MV-4-11 (cell line): ENCODE measurements at places on chromosomes 7 and 10.

GRCh38 chr10:28343252-28343651 lies 40.4 kb upstream of the MPP7 start:
- peak; percentile 56 for DNase-seq

GRCh38 chr7:124943472-124943871 lies 13.8 kb upstream of the POT1 start:
- DNase-seq, result no peak

GRCh38 chr10:63120554-63120953 lies 12.6 kb upstream of the NRBF2 start:
- DNase-seq, result no peak

- DNase-seq, result no peak
Observed at GRCh38 chr7:107230334-107230733, 61.5 kb downstream of the HBP1 start.

- no peak for DNase-seq
Observed at GRCh38 chr7:89994483-89994882, 159.8 kb upstream of the STEAP1 start.

GRCh38 chr10:44020322-44021111 lies 364.4 kb downstream of the CXCL12 start:
- no peak for DNase-seq

DNA sequence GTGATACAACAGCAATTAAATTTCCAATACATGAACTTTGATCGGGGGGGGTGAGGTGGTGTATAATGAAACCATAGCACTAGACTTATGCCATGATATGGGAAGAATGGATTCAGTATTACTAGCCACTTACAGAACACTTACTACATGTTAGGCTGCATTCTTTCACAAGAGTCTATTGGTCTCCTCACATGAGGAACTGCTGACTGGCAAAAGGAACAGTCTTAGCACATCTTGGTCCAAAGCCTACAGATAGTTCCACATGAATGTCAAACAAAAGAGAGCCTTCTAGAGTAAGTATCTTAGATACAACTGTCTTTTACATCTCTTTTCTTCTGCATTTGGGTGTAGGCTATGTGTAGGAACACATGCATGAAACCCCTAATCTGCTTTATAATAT lies 115.9 kb upstream of the DNAJB12 start:
- peak; percentile 81 for DNase-seq

- DNase-seq, result no peak
Observed at GRCh38 chr10:21159669-21160068, 262.6 kb upstream of the NEBL start.
